NT2/D1 (cell line): ENCODE measurements at places on chromosomes 5 and 9.

DNA sequence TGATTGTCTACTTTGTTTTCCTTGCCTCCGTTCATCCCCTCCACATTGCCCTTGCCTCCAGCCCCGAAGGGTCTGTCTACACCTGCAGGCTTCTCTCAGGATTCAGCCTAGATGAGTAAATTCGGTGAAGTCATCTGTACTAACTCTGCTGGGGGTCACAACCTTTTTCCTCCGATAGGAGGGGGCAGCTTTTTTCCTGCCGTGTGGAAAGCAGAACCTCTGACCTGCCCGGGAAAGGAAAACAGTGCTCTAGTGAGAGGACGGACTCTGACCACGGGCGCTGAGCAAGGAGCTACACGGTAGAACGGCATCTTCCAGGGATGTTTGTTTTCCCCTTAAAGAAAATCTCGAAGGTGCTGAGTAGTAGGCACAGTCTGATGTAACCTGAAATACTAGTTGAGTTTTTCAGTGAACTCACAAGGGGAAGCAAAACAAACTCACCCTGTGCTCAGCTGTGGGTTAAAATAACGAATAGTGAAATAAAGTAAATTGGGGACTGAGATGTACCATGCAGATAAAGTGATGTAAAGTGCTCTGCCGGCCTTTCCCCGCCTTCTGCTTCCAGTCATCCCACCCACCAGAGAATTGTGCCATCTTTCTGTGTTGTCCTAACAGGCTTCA, 281.8 kb downstream of the AOPEP start:
- no peak for DNase-seq

DNA sequence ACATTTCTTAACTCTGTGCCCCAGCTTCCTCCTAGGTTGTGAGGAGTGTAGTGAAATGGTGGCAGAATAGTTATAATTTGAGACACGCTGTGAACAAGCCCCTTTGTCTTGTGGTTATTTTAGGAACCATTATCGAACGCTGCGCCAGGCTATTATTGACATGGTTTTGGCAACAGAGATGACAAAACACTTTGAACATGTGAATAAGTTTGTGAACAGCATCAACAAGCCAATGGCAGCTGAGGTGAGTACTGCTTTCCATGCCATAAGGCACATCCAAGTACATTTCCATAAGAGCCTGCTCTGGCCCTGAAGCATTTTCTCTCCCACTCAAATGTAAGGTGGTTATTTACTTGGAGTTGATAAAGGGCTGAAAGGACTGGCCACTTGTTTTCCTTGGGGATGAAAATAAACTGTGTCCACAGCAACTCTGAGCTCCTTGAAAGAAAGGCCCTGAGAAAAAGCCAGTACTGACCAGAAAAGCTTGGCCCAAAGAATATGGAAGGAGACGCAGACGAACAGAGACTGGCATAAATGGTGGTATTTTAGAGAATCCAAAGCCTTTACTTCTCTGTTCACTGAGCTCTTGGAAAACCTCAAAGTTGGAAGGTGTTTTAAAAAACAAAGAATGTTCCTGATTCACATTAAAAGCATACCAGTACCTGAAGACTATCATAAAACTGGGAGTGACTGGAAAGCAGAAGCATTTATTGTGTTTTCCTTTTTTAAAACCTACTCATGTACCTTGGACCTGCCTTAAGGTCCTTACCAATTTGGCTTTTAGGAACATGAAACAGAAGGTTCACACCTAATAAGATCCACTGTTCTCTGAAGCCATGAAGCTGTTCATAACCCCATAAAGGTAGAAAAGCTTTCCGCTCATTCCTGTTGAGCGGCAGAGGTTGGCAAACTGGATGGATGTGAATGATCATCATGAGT, 72.2 kb downstream of the WDR41 start:
- DNase-seq = no peak

DNA sequence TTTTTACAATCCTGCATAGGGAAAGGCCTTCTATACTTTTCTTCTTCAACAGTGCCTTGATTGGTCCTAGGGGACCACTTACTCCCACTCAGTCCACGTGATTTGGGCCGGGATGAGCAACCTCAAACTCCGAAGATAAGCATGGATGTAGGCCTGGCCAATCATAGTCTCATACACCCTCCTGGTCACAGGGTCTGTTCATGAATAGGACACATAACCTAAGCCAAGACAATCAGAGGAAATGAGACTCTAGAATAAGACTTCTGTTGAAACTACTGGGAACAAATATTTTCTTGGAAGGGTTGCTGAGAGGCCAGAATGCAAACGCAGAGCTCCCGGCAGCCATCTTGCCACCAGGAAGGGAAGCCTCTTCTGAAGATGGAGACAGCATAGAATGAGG, 68.1 kb downstream of the ARL15 start:
- DNase-seq = no peak

DNA sequence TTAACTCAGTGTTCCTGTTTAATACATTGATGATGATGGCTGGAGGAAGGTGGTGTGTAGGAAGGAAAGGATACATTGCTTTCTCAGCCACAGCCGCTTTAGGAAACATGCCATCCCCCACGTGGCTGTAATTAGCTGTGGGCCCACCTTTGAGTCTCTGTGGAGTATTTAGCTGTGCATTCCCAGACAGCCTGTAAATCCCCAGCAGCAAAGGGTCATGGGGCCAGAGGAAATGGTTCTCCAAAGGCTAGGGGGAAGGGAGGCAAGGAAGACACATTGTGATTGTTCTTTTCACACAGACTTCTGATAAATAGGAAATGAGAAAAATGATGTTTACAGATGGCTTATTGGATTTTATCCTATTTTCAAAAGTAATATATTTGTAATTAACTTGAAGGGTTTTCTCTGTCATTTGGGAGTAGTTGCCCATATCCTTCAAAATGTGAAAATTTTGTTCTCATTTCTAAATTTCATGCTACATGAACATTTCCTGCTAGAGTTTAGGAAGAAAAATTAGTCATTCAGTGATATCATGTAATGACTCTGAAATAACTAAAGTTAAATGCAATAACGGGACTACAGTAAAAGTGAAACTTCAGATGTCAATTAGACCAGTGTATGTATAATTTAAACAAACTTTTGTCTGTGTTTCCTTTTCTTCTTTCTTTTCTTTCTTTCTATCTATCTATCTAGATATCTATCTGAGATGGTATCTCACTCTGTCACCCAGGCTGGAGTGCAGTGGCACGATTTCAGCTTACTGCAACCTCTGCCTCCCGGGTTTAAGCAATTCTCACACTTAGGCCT, 24.3 kb upstream of the F2R start:
- no peak for DNase-seq

DNA sequence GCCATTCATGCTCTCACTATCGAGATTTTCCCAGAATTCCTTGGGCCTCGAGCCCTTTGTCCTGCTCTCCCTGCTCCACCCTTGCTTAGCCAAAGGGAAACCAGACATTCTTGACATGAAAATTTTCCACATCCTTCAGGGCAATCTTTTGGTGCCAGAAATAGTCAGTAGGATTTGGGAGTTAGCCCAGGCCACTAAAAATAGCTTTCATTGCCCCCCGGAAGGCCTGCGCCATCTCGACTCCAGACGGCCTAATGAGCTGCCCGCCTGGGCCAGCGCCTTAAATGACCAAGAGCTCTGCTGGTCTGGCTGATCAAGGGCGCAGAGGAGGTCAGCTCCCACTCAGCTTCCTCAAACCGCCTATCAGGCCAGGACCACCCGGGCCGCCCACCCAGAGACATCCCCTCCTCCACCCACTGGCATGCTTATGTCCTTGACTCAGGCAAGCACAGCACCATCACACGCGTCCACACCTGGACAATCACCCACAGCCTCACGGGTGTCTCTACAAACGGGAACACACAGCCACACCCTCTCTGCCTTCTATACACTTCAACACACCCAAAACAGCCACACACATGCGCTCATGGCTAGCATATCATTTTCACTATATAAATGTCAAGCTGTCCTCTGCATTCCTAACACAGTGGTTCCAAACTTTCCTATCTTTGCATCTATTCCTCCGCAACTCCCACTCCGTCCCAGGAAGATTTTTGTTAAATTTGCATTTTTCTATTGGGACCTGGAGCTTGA, 20.9 kb downstream of the DUSP1 start:
- no peak for DNase-seq

- no peak for DNase-seq
These were observed 363.8 kb downstream of the LRRC70 start for GRCh38 chr5:62942384-62942783.

GRCh38 chr9:115665519-115665918, 488.1 kb upstream of the PAPPA start:
- no peak for DNase-seq

DNA sequence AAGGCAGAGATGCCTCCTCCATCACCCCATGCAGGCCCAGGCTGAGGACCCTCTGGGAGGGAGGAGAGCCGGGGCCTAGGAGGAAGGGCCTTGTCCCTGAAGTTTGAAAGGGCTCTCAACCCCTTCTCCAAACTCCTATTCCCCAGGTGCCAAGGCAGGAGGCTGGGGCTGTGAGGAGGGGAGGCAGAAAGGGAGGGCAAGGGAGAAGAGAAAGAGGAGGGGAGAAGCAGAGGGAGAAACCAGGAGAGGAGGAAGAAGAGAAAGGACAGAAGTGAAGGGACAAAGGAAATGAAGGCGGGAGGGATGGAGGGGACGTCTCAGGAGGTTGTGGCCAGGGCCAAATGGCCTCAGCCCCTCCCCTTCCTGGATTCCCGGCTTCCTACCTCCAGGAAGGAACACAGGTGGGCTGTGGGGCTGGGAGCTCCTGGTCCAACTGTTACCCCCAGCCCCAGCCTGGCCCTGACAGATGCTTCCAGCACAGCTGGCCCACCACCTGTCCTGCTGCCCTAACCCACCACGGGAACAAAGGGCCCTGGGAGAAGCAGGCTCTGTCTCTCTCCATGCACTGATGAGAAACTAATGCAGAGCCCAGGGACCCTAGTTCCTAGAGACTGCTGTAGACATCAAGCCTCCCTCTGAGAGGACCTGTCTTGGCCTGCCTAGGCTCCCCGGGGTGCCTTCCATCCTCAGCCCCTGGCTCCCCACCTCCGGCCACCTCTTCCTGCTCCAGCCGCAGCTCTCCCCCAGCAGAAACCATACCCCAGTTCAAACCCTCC, 3.5 kb downstream of the DBN1 start:
- no peak for DNase-seq

- DNase-seq = no peak
These were observed 32.1 kb downstream of the FAM163B start for GRCh38 chr9:133576875-133577736.

GRCh38 chr5:172828911-172829431, 5.1 kb upstream of the ERGIC1 start:
- DNase-seq = no peak

DNA sequence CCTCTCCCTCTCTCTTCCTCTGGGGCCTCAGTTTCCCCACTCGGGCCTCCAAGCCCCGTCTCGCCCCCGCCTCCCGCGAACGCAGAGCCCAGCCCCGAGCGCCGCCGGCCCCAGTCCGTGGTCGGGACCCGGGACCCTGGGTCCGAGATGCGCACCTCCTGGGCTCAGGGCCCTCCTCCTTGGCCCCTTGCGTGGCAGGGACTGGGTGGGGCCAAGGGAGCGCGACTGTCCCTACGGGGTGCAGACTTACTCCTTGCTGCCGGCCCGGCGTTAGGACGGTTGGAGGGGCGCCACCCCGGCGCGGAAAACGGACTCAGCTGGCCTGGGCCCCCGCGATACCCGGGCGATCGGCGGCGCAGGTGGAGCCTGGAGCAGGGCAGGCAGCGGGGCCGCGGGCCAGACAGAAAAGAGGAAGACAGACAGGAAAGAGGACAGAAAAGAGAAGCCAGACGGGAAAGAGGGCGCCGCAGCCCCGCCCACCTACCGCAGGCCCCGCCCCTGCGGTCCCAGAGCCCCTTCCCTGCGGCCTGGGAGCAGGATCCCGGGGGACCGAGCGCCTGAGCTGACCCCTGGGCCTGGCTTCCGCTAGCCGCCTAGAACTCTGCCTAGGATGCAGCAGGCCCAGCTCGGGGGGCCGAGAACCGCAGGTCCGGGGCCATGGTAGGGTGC, at the start of gene GBGT1:
TSS of gene GBGT1 (minus strand) at position 411 of the 669 bp plus-strand sequence. CDS start 1,502 bp downstream, outside the sequence.
- DNase-seq = no peak

GRCh38 chr5:100623719-100624118, 88.5 kb downstream of the FAM174A start:
- no peak for DNase-seq

GRCh38 chr9:134287591-134288491, 38.4 kb upstream of the RXRA start:
- DNase-seq = no peak

DNA sequence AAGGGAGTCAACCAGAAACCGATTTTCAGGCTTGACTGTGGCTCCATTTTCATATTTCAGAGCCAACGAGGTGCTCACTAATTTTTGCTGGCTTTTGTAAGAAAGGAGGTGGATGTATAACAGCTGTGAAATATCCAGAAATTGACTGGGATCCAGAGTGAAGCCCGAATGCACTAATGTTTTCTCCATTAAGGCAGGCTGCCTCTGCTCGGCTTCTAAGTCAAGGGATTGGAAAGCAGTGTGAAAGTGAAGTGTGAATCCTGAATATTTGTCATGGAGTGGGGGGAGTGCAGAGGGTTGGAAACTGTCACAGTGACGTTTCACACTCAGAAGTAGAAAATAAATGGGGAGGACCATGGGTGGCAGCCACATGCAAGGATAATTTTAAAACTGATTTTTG, 237.4 kb downstream of the GOLPH3 start:
- DNase-seq = no peak

DNA sequence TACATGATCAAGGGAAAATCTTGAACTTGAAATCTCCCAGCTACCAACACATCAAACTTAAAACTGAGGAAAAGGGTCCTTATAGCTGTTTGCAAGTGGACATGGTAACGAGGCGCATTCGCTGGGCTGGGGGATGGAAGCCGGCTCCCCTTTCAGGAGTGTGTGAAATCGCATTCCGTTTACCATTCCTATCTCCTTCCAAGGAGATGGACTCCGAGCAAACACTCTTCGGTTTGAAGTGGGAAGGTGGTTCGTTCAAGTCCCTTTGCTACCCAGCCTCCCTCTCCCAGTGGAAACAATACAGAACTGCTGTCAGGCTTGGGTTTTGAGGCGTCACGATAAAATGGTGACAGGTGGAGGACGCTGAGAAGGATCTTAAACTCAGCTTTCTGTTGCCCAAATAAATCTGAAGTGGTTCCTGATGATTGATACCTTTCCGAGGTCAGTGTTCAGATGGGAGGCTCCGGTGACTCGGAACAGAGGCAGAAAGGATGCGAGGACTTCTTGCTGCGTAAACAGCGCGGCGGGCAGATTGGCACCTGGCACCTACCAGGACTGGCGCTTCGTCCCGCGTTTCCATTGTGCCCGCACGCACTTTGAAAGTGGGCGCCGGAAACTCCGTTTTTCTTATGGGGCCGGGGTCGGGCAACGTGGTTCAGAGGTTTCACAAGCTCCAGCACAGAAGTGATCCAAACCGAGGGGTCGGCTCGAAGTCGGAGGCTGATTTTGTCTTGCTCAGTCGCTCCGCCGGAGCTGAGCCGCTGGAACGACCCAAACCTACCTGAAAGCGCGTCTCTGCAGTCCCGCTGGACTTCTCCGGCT, 7.0 kb downstream of the MSX2 start:
- no peak for DNase-seq

- no peak for DNase-seq
These were observed 220.7 kb upstream of the TMEM161B start for GRCh38 chr5:88489364-88489763.

GRCh38 chr9:93475856-93476255, 22.5 kb upstream of the FAM120AOS start:
- no peak for DNase-seq

GRCh38 chr5:12217039-12217438, 312.8 kb upstream of the CTNND2 start:
- DNase-seq = peak; percentile 18
